Naive thymus-derived CD4-positive, alpha-beta T cell (primary cell): ENCODE measurements at places on chromosomes 11 and 22. TPM values are rescaled to one million over a fixed set of nuclear protein-coding genes. Genes with fewer than 3 reads are reported as not detected.

DNA sequence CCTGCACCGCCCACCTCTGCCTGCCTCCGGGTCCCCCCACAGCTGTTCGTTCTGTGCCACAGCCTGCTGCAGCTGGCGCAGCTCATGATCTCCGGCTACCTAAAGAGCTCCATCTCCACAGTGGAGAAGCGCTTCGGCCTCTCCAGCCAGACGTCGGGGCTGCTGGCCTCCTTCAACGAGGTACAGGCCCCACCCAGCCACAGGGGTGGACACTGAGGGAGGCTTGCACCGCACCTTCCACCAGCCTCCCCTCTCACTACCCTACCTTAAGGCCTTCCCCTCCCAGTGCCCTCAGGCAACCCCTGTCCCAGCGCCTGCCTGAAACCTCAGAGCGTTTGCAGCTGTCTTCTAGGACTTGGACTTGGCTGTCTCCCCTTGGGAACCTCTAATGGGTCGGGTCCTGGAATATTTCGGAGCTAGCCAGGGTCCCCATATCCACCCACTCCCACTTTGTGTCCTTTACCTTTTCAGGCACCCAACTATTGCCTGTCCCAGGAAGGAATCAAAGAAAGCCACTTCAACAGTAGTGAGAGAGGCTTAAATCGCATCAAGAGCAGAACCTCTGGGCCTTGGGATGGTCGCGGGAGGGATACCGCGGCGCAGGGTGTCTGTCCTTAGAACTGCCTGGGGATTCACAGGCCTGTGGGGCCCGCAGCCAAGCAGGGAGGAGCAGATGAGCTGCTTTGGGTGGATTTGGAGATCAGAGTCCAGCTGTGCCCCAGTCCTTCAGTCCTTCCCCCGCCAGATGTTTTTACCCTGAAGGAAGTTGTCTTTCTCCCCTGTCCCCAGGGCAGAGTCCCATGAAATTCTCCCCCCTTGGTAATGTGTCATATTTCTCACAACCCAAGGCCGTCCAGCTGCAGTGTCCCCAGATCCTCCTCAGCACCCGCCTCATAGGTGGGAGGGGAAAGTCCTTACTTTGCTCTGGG, 13.3 kb downstream of the SLCO2B1 start:
- no peak for DNase-seq

DNA sequence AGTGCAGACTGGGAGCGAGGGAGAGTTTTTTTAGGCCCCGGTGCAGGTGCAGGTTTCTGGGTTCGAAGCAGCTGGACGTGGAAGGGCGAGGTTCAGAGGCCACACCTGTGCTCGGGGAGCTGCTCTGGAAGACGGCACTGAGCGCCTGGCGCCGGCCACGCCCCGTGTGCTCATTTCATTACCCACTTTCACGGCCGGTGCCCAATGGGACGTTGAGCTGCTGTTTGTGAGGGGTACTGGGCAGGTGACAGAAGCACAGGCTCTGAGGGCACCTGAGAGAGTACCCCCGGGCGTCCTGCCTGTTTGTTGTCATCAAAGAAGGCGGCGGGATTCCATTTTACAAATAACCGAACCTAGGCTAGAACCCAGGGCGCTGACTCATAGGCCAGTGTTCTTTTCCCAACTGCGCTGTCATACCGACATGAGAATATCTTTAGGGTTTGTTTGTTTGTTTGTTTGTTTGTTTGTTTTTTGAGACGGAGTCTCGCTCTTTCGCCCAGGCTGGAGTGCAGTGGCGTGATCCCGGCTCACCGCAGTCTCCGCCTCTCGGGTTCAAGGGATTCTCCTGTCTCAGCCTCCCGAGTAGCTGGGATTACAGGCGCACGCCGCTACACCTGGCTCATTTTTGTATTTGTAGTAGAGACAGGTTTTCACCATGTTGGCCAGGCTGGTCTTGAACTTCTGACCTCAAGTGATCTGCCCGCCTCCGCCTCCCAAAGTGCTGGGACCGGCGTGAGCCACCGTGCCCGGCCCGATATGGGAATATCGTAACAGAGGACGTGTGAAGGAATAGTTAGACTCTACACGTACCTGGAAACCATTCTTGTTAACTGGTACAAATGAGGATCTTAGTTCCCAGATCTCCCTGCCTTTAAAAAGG, 16.6 kb upstream of the SPTBN2 start:
- DNase-seq, result peak; percentile 21

DNA sequence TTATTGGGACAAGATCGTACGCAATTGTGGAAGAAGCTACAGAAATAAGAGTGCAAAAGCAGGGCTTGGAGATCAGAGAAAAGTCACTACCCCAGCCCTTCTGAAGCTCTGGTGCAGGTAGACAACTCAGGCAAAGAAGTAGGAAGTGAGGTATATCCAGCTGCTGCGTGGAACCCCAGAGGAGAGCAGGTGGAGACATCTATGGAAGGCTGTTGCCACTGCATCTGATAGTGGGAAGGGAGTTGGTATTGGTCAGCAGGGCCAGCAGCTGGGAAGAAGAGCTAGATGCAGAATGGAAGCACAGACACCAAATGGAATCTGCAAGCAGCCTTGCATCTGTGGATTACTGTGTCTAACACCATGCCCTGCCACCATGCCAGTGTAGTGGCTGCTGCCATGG, 165.1 kb downstream of the WNT11 start:
- DNase-seq, result no peak

DNA sequence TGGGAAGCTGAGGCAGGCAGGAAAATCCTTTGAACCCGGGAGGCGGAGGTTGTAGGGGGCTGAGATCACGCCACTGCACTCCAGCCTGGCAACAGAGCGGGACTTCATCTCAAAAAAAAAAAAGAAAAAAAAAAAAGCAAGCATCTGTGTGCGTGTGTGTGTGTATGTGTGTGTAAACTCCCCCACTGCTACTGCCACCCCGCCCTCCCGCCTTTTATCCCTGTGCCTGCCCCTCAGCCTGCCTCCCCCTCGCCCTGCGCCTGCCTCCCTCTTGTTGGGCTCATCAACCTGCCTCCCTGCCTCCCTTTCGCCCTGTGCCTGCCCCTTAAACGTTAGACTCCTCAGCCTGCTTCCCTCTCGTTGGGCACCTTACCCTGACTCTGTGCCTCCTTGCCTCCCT, 18.0 kb downstream of the TMEM258 start:
- DNase-seq, result no peak

F2 gene
- not detected for total RNA-seq

DNA sequence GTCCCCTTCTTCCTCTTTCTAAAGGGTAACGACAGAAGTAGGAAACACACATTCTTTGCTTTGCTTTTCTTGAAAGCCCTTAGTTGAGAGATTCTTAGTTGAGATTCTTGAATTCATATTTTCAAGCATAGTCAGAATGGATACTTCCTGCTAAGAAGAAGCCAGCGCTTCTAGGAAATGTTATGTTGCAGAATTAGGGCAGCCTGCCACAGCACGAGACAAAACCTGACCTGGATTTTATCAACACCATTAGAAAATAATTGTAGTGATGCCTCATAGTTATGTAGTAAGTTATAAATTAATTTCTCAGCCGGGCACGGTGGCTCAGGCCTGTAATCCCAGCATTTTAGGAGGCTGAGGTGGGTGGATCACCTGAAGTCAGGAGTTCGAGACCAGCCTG, 37.9 kb upstream of the NUP160 start:
- peak; percentile 39 for DNase-seq

CCDC89 gene
- total RNA-seq, result 0.87 and 1.2 TPM in 2 replicates

GRCh38 chr22:50228366-50228765, 16.5 kb downstream of the TUBGCP6 start:
- DNase-seq, result no peak

CDK2AP2 gene
- total RNA-seq, result 31.0 TPM

RGL4 gene
- total RNA-seq, result 23.4 TPM

GRCh38 chr22:45572444-45572843, 69.8 kb downstream of the FBLN1 start:
- no peak for DNase-seq

OR8A1 gene
- not detected for total RNA-seq

POU2F3 gene
- total RNA-seq, result not detected

DNA sequence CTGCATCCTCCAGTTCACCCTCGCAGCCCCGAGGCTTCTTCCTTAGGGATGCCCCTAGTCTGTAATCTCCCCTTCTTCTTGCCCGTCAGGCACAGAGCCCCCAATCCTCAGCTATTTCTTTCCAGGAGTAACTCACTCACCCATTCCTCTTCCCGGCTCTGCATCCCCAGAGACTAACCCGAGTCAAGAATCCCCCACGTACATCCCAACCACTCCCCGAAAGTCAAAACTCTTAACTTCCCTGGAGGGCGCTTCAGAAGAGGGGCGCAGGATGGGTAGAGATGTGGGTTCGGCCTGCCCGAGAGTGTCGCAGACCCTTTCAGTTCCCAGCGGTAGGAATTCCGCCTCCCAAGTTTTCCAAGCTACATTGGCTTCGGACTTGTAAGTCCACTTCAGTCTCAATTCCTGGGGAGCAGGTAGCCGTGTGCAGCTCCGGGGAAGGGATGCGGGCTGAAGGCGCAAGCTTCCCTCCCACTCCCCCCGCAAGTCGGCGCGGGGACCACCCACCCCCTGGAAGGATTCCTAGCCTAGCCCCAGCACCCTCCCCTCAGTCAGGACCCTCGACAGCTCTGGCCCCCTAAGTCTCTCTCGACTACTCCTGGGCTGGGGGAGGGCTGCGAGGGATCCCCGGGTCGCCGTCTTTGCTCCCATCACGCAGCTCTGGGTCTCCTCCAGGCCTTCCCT, 871 bp downstream of the BDNF start:
- no peak for DNase-seq

DNA sequence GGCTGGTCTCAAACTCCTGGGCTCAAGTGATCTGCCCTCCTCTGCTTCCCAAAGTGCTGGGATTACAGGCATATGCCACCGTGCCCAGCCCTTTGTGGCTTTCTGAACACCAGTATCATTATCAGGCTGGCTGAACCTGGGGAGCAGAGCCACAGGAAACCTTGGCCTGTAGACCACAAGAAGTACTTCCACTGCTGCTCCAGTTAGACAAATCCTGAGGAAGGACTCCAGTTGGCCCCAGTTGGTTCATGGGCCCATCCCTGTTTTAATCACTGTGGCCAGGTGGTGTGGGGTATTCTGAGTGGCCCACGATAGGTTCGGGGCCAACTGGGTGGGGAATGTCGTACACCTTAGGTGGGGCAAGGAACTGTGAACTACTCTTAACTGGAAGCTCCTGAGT, 5.5 kb upstream of the DUSP18 start:
- no peak for DNase-seq

GRCh38 chr11:118142081-118142480, 10.5 kb downstream of the SCN4B start:
- DNase-seq, result no peak

- no peak for DNase-seq
Measured at GRCh38 chr22:20384865-20385264, 9.1 kb upstream of the ZNF74 start.

GRCh38 chr11:114215871-114216795, 80.1 kb upstream of the NNMT start:
- DNase-seq, result no peak

DNA sequence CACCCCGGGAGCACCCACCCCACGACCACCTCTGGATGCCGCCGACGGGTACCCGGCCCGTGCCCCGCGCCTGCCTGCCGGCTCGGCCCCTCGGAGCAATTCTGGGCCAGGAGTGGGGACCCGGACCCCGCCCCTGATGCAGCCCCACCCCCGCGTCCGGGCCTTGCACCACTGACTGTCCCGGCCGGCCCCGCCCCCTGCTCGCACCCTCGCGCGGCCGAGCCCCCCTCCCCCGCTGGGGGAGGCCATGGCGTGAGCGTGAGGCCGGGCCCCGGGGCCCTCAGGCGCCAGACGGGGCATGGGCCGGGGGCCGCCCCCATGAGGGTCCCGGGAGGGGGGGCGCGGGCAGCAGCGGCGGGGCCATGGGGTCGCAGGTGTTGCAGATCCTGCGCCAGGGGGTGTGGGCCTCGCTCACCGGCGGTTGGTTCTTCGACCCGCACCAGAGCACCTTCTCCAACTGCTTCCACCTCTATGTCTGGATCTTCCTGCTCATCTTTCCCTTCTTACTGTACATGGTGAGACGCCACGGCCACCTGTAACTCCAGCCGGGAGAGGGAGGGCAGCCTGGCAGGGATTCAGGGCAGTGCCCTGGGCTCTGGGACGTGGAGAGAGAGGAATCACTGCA, 486 bp downstream of the PCNX3 start:
- DNase-seq, result no peak

DNA sequence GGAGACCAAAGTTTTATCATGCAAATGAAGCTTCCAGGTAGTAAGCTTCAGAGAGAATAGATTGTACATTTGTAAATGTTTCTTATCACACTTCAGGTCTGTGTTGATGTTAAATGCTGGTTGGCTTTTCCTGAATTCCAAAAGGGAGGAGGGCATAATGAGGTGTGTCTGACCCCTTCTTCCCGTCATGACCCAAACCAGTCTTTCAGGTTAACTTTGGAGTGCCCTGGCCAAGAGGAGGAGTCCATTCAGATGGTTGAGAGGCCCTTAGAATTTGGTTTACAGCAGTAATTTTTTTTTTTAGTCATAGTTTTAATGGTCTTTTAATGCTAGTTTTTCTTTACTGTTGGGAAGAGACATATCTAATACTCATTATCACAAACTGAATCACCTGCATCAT, 2.5 kb downstream of the OR6X1 start:
- DNase-seq, result no peak

GRCh38 chr11:126963603-126964363, 36.8 kb downstream of the KIRREL3 start:
- no peak for DNase-seq

GRCh38 chr11:31657091-31657490, 147.5 kb downstream of the ELP4 start:
- DNase-seq, result no peak

DNA sequence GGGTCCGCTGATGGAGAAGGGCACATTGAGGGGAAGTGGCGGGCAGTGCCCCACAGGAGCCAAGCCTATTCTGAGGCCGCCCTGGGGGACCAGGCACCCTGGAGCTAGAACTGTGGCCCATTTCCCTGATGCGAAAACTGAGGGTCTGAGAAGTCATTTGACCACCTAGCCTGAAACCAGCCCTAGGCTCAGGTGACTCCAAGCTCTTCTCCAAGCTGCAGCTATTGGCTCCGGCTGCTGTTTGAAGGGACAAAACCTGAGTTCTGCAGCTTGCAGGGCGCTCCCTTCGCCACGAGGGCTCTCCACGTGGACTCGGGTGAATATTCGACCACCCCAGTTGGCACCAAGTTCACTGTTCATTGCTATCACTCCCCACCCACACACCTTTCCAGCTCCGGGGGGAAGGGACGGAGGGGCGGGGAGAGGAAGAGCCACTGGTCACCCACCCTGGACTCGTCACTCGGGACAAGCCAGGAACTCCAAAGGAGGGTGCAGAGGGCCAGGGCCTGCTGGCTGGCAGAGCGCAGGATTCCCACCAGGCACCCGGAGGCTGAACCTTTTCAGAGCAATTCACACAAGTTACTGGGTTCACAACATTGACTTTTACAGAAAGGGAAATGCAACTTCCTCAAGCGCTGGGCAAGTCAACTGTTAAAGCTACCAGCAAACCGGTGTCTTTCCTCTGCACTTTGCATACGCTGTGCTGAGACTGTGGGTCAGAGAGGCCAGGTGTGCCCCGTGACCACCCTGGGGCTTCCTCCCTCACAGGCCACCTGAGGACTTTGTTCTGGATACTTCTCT, 1.1 kb upstream of the RAC2 start:
- no peak for DNase-seq
